ENCODE measurements at places on chromosomes 1 and 21.
A peak's percentile ranks its signal among the peaks of the same experiment; 100 is the strongest.

DNA sequence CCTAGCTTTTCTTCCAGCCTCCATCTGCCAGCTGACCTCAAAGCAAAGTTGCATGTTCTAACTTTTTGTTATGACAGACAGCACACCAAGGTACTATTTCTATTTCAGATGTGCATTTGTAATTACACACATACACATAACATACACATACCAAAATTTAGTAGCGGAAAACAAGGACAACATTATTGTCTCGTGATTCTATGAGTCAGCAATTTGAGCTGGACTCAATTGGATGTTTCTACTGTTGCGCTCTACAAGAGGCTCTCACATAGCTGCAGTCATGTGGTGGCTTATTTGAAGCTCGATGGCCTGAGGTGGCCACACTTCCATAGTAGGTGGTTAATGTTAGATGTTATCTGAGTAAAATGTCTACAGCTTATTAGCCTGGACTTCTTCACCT is 1010.1 kb upstream of the B3GALT2 start:
- no peak for DNase-seq

DNA sequence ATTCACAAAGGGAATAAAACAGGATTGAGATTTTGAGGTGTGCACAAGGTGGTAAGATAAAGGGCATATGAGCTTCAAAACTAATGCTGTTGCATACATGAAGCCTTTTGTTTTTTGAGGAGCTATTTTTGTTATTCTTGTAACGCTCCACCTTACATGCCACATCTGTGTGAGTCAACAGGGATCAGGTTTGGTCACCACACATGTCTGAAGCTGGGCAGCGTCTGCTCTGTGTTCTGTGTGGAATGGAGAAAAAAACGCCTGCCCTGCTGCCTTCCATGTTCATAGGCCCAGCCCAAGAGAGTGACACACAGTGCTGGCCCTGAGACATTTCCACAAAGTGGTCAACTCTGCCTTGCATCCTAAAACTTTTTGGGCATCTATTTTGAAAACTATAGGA is 67.7 kb downstream of the MPZL1 start:
- no peak for DNase-seq

- DNase-seq, result no peak
These were observed 77.4 kb downstream of the RUNX1 start for GRCh38 chr21:34971656-34972055.

GRCh38 chr1:41734201-41734970 is 184.3 kb downstream of the HIVEP3 start:
- no peak for DNase-seq

- no peak for DNase-seq
These were observed 148.4 kb downstream of the COP1 start for GRCh38 chr1:176058686-176059085.

- no peak for DNase-seq
These were observed 85.9 kb downstream of the TYW3 start for GRCh38 chr1:74818661-74819456.

DNA sequence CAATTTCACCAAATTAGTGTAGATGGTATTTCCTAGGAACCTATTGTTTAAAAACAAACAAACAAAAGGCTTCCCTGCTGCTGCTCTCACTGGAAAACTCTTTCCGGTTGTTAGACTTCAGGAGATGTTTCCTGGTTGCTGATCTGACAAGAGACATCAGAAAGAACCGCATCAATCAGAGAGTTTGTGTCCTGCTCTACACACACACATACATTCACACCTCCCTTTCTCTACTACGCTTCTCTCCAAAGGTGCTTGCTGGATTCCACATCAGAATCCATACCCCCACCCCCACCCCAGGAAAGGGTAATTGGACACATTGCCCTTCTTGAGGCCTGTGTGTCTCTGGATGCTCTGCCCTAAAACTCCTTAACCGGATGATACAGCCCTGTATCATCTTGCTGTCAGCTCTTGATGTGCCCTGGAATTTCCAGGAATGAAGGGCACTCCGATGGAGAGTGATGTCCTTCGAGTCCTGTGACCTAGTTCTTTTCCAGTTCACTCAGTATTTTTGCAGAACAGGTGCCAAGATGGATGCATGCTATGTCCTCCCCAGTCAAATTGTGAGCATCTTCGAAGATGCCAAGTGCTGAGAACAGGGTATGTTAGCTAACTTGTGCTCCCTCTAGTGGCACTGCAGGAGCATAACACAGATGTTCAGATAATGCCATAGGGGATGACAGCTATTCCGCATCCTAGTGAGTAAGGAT is 113.7 kb upstream of the SLC35F3 start:
- peak; percentile 9 for DNase-seq

GRCh38 chr1:53851571-53852285 is 13.6 kb upstream of the NDC1 start:
- no peak for DNase-seq

DNA sequence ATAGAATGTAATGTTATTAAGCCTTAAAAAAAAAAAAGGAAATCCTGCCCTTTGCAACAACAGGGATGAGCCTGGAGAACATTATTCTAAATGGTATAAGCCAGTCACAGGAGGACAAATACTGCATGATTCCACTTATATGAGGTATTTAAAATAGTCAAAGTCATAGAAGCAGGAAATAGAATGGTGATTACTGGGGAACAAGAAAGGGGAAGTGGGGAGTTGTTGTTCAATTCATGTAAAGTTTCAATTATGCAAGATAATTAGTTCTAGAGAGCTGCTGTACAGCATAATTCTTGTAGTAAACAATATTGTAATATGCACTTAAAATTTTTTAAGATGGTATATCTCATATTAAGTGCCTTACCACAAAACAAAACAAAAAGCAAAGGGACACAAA is 13.2 kb downstream of the FCER1A start:
- DNase-seq, result no peak

- DNase-seq, result no peak
These were observed 173.5 kb downstream of the ZC3H11B start for GRCh38 chr1:219439376-219439775.

DNA sequence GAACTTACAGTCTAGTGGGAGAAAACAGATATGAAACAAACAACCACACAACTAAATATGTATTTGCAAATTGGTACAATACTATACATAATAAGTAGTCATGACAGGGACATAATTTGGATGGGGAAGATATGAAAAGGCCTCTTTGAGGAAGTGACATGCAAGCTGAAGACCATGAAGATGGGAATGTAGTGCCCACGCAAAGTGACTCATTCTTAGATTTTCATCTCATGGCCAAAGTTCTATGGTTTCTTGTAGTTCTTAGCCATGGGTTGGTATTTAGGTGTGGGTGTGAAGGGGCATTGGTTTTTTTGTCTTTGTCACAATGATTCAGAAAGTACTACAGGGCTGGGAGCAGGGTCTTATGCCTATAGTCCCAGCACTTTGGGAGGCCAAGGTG is 105.4 kb upstream of the FAM78B start:
- no peak for DNase-seq

GRCh38 chr1:198577444-198577843 is 37.0 kb upstream of the ATP6V1G3 start:
- no peak for DNase-seq

- no peak for DNase-seq
These were observed 25.2 kb upstream of the VTCN1 start for GRCh38 chr1:117235863-117236465.

- no peak for DNase-seq
These were observed 95.1 kb downstream of the RERE start for GRCh38 chr1:8722366-8722765.

GRCh38 chr1:59669752-59670312 is 144.9 kb upstream of the HOOK1 start:
- no peak for DNase-seq

DNA sequence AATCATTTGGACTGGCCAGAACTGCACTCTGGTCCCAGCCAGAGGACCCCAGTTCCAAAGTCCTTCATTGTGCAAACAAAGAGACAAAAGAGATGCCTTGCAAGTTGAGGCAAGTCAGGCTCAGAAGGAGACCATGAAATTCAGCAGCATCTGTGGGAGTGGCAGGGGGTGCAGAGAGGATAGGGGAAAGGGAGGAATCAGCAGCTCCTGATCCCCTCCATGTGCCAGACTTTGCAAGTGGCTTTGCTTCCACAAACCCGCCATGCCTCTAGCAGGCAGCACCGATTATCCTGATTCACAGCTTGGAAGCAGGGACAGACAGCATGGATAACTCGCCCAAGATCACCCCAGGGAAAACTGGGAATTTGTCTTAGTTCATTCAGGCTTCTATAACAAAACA is 2.1 kb upstream of the CAPN9 start:
- no peak for DNase-seq

DNA sequence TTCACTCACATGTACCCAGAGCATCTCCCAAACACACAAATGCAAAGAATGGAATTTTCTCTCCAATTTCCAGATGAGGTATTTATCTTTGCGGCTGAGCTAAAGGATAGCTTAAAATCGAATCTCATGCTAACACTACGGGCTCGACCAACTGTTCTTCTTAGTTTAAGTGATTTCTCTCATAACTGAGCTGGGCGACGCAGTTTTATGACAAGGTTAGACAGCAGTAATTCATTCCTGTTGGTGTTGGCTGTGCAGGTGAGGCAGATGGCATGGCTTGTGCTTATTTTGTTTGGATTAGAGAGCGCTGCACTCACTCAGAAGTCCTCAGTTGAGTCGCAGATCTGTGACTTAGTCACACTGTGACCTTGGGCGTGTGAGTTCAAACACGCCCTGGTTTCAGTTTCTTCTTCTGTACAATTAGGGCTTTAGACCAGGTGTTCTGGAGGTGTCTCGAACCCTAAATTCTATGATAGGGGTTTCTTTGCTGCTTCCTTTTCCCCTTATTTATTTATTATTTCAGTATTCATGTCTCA is 41.5 kb upstream of the MRPS6 start:
- DNase-seq, result no peak

DNA sequence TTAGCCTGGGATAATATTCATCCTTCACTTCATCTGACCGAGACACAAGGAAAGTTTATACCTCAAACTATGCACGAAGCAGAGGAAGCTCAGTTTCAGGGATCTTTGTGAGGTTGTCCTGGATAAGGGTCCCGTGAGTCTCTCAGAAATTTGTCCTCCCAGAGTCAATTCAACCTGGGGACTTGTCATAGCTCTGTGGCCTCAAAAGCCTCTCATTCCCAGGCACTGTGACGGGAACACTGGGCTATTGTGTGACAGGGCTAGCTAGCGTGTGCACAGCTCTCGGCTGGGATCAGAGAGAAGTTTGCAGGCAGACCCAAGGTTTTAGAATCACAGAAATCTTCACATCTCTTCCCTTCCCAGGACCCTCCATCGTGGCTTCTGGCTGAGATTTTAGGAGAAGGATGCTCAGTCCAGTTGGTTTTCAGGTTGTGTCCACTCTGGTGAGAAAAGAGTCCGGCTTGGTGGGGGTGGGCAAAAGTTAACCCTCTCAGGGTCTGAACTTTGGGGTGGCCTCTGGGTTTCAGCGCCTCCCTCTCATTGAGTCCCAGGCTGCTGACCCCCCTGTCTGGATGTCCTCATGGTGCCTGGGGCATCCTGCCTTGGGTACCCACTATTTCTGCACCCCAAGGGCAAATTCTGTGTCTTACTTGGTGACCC is 20.4 kb upstream of the LBR start:
- DNase-seq, result no peak

DNA sequence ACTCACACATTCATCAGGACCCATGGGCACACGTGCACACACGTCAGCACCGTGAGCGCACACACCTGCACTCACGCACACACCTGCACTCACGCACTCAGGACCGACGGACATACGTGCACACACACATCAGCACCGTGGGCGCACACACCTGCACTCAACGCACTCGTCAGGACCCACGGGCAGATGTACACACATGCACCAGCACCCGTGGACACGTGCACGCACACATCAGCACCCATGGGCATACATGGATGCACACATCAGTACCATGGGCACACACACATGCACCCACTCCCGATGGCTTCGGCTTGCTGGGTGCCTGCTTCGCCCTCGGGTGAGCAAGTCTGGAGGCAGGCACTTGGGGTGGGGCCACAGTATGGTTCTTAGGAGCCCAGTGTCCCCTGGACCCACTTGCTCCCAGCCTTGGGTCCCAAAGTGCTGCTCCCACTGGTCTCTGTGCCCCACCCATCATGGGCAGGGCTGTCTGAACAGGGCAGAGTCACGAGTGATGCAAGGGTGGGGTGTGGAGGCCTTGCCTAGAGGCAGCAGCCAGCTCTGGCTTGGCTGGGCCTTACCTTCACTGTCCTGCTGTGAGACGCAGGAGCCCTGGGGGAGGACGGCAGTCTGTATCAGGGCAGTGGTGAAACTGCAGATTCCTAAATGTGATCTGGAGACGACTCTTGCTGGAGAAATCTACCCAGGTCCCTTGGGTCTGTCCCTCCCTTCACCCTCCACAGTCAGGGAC is 49.8 kb downstream of the SKI start:
- DNase-seq, result no peak

DNA sequence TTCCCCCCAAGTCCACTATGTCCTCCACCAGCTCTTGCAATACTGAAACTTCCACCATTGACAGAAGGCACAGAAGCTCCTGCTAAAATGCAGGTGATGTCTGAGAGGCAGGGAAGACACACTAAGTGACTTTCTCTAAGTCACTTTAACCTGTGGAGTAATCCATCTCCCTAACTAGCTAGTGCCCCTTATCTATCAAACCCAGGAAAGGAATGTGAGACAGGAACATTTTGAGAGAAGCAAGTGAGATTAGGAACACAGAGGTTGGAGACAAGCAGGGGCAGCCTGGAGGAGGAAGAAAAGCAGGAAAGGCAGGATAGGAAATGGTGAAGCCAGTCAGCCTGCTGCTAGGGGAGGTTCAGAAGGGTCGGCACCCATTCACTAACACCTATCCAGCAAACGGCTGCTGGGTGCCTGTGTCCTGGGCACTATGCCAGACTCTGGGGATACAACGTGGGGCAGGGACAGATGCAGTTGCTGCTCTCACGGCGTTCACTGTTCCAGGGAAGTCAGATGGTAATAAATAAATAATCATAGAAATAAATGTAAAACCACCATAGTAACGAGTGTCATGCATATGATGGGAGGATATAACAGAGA is 7.0 kb downstream of the GPA33 start:
- DNase-seq, result no peak

GRCh38 chr1:168227620-168228019 is 1.8 kb downstream of the SFT2D2 start:
- no peak for DNase-seq

DNA sequence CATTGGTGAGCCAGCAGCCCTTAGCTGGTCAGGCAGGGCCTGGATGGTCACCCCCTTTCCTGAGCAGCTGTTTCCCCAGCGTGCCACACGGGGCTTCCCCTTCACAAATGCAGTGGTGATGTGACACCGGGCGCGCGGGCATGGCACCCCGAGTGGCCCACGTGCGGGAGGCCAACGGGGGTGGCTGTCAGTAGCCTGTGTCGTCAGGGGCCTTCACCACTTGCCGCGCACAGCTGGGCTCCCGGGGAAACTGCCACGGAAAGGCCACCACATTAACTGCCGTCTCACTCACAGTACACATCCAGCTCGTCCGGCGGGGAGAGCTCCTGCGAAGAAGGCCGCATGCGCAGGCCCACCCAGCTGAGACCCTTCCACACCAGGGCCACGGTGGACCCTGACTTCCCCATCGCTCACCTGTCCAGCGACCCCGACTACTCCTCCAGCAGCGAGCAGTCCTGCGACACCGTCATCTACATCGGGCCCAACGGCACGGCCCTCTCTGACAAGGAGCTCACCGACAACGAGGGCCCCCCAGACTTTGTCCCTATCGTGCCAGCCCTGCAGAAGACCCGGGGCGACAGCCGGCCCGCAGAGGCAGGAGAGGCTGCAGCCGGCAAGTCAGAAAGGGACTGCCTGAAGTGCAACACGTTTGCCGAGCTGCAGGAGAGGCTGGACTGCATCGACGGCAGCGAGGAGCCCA is 530.5 kb downstream of the KIF26B start:
- DNase-seq, result no peak

GRCh38 chr1:150365941-150366340 is 2.0 kb downstream of the RPRD2 start:
- no peak for DNase-seq

- DNase-seq, result no peak
These were observed 49.7 kb downstream of the GLIS1 start for GRCh38 chr1:53689223-53689622.

Data from stimulated activated CD4-positive, alpha-beta T cell treated with anti-CD3 and anti-CD28 coated beads, Interleukin-2, amount 100 ng/mL, for 4 hours (primary cell).